Retinal pigment epithelial cell (primary cell): ENCODE measurements at places on chromosomes 5 and 9.

- DNase-seq: no peak
Observed at GRCh38 chr5:5650949-5651348, 228.5 kb downstream of the ICE1 start.

DNA sequence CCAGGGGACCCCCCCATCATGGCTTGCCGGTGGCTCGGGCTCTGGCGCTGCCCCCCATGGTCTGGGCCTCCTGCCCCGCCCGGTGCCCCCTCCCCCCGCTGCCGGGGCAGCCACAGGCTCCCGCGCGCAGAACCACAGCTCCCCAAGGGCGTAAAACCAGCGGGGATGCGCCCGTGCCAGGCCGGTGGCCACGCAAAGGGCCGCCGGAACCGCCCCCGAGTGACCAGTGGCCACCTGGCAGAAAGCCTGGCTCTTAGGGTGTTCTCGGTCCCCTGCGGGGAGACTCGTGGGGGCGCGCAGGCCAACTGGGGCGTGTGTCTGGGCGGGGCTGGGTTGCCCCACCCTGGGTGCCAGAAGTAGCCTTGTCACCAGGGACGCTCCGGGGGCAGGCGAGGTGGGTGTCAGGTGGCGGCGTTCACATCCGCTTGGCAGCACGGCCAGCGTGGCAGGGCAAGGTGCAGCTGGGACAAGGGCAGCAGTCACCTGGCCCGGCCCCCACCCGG lies 515 bp upstream of the AGPAT2 start:
- DNase-seq: no peak

GRCh38 chr5:103902893-103903292 lies 340.3 kb upstream of the NUDT12 start:
- DNase-seq: peak; percentile 63

DNA sequence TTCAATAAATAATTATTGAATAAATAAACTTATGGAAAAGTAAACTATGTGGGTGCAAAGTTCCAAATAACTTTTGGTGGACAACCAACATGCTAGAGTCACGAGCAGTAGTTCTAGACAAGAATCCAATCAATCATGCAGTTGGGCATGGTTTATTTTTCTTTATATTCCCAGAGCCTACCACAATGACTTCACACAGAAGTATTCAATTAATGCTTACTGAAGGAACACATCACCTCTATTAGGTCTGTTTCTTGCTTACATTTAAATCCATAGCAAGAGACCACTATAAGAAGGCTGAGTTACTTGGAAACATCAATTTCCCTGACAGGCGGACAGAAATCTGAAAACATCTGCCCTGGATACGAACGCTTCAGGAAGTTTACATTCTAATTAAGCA lies 214.2 kb downstream of the TMEM232 start:
- DNase-seq: no peak

DNA sequence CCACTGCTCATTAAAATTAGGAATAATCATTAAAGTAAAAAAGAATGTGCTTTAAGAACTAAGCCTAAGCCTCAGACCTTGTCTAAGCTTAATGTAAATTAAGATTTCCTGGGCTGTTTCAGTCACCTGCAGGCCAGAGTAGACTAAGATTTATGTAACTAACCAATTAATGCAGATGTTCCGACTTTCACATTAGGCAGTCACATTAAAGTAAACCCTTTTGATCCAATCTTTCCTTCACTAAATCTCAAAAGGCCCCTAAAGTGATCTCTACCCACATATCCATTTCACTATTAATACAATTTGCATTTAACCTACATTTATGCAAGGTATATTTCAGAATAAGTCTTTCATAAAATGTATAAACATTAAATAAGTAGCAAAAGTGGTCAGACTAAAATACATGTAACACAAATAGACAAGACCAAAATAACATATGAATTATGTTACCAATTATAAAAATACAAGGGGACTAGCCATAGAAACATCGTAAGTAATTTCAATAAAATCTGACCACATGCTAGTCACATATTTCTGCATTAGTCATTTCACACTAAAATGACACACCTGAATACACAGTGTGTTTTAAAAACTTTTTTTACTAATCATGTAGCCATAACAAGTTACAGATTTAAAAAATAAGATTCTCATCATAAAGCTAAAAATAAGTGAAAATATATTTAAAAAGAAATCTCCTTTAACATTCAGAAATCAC lies 7.7 kb downstream of the NR3C1 start:
- no peak for DNase-seq

GRCh38 chr9:131546336-131547084 lies 1.2 kb downstream of the PRRT1B start:
- no peak for DNase-seq

GRCh38 chr9:1880038-1880565 lies 135.0 kb upstream of the SMARCA2 start:
- no peak for DNase-seq

DNA sequence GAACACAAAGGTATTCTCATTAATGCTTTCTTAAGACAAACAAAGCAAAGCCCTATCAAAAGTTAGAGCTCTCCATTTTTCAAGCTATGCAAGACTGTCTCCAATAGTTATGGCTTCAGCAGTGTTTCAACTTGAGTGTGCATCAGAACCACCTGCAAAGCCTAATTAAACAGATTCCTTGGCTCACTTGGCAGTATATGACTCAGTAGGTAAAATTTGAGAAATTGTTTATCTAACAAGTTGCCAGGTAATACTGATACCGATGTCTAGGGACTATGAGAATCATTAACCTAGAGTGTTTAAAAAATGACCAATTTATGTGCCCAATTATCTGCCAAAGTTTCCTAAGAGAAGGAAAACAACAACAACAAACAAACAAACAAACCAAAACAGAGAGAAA lies 60.3 kb upstream of the PARP8 start:
- DNase-seq: no peak

GRCh38 chr9:105510024-105510423 lies 47.9 kb upstream of the FKTN start:
- DNase-seq: peak; percentile 14

DNA sequence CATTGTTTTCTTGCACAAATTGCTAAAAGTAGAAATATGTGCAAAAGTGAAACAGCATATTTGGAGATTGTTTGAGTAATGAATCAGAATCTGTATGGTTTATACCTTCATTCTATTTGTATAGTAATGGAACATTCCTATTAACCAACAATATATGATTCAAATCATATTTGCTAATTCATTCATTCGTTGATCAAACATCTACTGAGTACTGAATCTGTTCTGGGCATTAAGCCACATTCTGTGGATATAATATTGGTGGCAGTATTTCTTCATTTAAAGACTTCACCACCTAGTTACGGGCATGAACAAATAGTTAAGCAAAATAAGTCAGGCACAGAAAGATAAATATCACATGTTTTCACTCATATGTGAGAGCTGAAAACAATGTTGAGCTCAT lies 385.7 kb downstream of the MTRR start:
- DNase-seq: no peak

DNA sequence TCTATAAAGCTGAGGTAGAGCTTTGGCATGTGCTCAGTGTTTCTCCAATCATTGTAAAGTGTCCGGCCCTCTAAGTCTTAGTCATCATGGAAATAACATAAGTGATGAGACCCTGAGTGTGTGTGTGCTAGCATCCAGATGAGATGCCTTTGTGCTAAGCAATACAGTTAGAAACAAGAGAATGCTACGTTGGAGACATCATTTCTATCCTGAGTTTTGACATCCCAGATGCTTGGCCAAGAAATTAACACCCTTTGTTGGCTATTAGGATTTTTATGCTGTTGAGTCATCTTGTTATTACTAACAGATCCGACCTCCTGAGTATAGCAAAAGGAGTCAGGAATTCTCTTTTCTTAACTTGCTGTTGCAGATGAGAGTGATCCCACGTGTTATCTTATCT lies 508.0 kb downstream of the GADD45G start:
- DNase-seq: no peak

GRCh38 chr9:92463984-92464383 lies 18.3 kb downstream of the ASPN start:
- DNase-seq: peak; percentile 65

DNA sequence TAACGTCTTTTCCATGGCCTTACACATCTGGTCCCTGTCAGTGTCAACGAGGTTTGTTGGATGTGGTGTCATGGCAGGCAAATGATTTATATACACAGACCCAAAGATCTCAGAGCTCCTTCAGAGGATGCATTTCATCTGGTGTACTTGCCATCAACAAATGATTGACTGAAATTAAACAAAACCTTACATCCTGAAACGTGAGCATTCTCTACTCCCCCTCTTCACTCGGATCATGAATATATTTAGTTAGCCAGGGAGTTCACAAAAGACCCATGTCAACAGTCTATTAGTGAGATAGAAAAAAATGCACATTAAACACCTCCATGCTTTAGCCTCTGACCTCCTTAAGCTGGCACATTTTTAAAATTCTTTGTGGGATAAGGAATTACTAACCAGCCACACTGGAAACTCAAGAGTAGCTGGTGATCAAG lies 215.6 kb downstream of the EFNA5 start:
- DNase-seq: peak; percentile 86

GRCh38 chr5:98296426-98296825 lies 477.0 kb upstream of the RGMB start:
- no peak for DNase-seq

DNA sequence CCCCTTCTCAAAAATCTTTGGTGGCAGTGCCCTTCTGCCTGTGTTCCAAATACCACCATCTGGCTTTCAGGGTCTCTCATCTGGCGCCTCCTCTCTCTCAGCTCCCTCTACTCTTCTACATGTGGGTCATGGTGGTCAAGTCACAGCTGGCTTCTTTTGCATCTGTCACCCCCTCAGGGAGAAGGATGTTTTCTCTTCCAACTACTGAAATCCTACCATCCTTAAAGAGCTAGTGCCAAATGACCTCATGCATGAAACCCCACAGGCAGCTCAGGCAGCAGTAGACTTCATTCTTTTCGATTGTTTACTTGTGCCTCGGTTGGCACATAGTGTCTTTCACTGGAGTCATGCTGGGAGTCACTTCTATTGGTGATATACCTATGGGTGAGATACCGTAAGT lies 219.2 kb downstream of the DCP2 start:
- no peak for DNase-seq

GRCh38 chr5:54831233-54831632 lies 154.2 kb downstream of the ESM1 start:
- no peak for DNase-seq

GRCh38 chr9:103188781-103189350 lies 193.7 kb downstream of the CYLC2 start:
- no peak for DNase-seq

- DNase-seq: no peak
Observed at GRCh38 chr5:65620021-65620420, 4.1 kb downstream of the TRIM23 start.

DNA sequence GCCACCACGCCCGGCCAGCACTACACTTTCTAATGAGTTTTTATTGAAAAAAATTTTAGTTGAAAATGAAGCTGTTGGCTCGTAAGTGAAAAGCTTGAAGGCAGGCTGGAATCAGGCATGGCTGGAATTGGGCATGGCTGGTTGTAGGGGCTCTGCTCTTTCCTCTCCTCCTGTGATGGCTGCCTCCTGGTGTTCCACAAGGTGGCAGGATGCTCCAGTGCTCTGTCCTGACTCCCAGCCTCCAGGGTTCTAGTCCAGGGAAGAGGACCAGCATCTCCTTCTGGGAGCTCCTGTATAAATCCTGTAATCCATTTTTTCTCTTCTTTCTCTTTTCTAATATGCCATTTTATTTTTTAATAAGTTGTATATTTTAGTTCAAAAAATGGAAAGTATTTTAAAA lies 57.2 kb upstream of the DHFR start:
- DNase-seq: no peak

DNA sequence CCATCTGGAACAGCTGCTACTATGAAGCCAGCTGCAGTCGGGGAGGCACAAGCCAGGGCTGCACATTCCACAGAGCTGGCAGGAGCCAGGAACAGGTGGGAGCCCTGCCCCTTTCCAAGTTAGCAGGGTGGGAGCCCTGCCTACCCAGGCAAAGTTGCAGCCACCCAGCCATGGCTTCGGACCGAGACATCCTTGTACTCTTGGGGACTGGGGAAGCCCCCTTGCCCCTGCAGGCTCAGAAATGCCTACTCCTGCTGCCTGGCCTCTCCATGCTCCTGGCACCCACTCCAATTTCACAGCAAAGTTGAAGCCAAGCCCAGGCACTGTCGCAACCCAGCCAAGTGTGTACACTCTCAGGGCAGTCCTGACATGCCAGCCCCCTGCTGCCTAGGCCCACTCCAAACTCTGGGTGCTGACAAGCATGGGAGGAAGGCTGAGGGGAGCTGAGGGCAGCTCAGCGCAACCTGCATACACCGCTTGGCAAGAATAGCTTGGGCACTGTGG lies 165.1 kb downstream of the RNF180 start:
- no peak for DNase-seq

DNA sequence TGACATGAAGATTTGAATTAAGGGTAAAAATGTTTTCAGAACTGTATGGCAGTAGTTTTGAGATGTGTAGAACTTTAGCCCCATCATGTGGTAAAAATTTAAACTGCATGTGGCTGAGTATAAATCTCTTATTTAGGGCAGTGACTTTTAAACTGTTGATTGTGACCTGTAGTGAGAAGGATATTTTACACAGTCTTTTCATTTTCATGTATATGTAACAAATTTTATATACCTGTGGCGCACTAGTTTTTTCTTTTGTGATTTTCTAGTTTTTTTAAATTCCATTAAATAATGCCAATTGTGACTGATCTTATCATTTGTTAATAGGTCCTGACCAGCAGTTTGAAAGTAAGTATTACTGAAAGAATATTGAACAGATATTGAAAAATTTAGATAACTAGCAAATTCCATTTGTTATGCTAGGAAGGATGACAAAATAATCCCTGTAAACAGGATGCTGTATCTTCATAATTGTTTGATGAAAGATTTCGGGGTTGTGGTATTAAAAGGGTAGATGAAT lies 47.2 kb downstream of the GPBP1 start:
- DNase-seq: no peak

DNA sequence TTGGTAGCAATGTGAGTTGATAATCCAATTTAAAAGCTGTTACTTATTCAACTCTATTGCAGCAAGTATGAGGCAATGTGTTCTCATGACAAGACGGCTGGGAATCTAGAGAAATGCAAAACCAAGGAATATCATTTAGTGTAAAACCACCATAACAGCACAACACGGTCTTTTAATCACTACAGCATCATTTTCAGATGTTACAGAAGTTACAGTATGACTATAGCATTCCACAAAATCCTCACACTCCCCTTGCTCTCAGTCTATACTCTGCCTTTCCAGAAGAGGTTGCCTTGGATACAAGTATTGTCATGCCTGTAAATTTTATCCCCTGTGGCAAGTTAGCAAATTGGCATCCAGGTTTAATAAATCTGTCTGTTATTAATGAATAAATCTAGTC lies 28.6 kb upstream of the TAS2R1 start:
- DNase-seq: no peak

GRCh38 chr5:71778678-71779276 lies 59.7 kb downstream of the CARTPT start:
- DNase-seq: no peak

- peak; percentile 70 for DNase-seq
Observed at GRCh38 chr5:20572614-20573013, 584.6 kb upstream of the CDH18 start.

- DNase-seq: no peak
Observed at GRCh38 chr5:123273984-123274383, 149.2 kb downstream of the CEP120 start.
